ENCODE measurements at places on chromosomes 12 and 14.

DNA sequence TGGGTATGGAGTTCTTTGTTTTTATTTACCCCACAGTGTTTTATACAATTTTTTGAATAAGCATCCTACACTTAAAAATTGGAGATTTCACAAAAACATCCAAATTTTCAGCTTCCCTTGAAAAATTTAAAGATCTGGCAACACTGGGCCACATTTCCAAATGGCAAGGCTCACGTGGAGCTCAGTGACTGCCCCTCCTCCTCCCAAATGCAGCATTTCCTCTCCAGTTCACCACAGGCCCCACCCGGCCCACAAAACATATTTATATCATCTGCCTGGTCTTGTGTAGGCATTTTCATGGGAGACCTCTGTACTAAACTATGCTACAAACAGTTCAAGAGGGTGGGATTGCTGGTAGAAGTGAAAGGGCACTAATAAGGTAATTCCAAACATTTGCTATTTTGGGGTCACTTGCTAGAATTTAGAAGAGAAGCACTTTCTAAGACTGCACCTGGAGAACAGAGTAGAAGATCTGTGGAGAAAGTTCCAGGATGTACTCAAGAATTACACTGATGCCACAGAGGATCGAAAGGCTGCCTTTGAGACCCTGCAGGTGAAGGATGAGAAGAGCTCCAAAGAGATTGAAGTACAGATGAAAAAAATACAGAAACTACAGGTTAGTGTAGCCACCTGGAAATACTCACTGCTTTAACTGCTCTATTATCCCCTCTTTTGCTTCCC, 7.3 kb downstream of the FKBP11 start:
- DNase-seq = no peak

DNA sequence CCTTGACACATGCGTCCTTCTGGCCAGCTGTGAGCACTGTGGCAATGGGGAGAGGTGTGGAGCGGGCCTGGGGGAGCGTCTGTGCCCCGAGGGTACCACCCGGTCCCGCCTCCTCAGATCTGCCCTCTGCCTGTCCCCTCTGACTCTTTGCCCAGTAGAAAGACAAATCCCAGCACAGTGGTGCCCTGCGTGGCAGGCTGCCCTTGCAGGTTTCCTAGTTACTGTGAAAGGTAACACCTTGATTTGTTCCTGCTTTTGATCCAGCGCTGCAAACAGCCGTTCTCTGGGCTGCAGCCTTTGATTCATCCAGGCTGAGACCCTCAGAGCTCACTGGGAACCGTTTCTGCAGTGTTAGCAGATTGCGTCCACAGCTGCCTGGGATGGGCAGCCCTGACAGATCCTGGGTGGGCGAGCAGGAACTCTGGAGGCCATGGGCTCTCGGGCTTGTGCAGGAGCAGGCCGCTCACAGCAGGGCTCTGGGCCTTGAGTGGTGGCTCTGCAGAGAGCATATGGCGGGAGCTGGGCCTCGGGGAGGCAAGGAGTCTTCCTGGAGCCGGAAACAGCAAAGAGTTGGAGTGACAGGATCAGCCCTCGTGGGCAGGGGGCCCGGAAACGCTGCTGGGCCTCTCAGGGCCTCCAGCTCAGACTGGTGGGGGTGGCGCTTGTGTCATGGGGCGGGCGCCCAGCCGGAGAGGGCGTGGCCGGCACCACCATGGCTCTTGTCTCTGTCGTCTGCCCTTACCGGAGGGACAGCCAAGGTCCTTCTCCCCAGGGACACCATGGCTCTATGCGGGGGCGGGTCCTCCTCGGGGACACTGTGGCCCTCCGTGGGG, 16.6 kb downstream of the FBRSL1 start:
- no peak for DNase-seq

DNA sequence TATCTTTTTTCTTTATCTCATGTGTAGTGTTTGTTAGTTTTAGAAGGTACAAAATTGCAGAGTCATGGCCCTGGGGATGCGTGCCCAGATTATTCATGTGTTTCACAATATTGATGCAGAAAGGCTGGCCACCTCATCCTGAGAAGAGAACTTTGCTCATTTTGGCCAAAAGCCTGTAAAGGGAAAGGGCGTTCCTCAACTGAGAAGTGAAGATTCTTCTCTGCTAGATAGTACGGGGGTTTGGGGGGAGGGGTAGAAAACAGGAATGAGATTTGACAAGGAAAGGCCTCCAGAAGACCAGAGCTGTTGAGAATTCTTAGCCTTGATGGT, 1.7 kb downstream of the MGST1 start:
- no peak for DNase-seq

- no peak for DNase-seq
Measured at GRCh38 chr12:108270849-108271143, 68.3 kb downstream of the CMKLR1 start.

- no peak for DNase-seq
Measured at GRCh38 chr14:100717386-100717785, 9.3 kb upstream of the DLK1 start.

GRCh38 chr12:102865821-102866615, 51.0 kb downstream of the PAH start:
- no peak for DNase-seq

DNA sequence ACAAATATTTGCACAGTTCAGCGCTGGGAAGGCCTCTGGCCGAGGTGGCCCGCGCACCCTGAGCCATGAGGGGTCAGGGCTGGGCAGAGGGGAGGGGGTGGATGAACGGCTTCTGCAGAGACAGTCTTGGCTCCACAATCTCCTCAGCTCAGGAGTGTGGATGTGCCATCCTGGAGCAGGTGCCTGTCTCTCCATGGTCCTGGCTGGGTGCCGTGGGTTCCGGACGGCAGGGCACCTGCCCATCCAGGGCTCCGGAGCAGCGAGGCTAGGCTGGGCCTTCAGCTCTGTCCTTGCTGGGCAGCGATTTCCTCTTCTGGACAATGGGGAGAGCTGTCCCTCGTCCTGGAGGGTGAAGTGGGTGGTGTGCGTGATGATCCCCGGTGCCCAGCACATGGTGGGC, 55.6 kb downstream of the KIF26A start:
- DNase-seq = no peak

DNA sequence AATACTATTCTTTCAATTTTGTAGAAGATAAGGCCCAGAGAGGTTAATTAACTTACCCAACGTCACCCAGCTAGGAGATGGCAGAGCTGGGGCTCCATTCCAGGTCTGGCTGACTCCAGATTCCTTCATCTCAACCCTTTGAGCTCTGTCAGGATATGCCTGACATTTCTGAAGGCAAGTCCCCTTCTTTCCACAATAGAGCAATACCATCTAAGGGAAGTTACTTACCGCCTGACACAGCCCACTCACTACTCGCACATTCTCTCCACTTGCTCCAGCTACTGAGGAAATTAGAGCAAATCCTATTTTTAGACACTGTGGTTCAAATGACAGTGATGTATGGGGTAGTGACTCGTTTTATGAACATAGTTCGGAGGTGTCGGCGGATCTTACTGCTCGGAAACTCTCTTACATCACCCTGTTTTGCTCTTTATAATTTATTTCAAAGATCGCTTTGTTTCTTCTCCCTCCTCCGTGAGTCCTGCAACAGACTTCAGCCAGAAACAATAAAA, 2.0 kb upstream of the WSCD2 start:
- DNase-seq = no peak

DNA sequence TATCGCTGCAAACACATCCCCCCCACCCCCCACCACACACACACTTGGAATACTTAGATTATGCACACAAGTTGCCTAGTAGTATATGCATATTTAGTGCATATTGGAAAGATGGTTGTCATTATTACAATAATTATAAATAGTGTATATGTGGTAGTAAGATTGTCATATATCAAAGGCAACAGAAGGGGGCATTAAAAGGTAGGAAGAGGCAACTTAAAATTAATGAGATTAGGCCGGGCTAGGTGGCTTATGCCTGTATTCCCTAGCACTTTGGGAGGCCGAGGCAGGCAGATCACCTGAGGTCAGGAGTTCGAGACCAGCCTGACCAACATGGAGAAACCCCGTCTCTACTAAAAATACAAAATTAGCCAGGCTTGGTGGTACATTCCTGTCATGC, 52.1 kb downstream of the GSC start:
- DNase-seq = no peak

DNA sequence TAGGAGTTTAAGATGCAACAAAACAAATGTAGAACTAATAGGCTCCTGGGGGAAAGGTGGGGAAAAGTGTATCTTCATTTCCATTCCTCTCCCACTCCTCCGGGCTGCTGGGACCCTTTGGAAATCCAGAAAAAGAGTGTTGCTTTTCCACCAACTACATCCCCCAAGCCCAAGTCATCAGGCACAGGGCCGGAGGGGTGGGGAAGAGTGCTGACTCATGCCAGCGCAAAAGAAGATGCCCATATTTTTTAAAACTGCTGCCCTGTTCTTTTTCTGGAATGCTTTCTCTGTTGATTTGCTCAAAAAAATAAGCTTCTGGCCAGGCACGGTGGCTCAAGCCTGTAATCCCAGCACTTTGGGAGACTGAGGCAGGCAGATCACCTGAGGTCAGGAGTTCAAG, 70.9 kb downstream of the TBK1 start:
- no peak for DNase-seq

DNA sequence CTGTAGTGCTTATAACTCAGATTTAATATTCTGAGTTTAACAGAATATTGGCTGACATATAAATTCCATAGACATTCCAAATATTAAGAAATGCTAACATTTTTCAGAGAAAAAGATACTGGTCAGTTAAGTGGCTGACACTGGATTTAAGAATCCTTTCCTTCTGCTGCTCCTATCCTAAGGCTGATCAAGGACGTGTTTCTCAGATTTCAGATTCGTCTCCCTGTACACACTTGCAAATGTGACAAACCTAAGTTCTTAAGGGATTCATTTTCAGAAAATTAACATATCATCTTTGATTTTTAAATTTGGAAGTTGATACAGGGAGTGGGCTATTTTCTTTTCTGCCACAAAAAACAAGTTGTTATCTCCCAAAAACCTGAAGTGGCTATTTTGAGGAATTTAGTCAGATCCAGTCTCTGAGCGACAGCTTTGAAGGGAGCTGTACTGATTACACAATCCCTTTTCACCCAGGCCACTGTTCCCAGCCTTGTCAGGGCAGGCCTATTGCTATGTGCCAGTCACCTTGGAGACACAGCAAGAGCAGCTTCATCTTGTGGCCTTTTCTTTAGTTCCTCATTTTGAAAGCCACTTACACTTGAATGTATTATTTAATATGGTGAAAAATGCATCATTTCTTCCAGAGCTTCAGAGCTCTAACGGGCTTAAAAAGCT, 370.6 kb downstream of the KCNH5 start:
- no peak for DNase-seq

- DNase-seq = no peak
Measured at GRCh38 chr12:50111395-50111692, 692 bp upstream of the COX14 start.

DNA sequence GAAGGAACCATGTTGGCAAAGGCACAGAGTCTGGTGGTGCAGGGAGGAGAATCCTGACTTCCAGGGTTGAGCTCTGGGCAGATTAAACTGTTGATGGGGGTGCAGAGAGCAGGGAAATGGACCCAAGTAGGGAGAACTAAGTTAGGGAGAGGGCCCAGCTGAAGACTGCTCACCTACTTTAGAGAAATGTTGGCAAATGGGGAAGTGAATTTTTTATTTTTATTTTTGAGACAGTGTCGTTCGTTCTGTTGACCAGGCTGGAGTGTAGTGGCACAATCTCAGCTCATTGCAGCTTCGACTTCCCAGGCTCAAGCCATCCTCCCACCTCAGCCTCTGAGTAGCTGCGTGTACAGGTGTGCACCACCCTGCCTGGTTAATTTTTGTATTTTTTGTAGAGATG, 32.1 kb upstream of the TUBA1A start:
- no peak for DNase-seq

- DNase-seq = no peak
Measured at GRCh38 chr12:117538032-117538690, 176.7 kb upstream of the NOS1 start.

- no peak for DNase-seq
Measured at GRCh38 chr12:5661811-5662210, 229.9 kb downstream of the NTF3 start.

GRCh38 chr14:35825968-35826217, 245 bp upstream of the BRMS1L start:
- DNase-seq = no peak

GRCh38 chr12:109934026-109934425, 34.0 kb downstream of the TCHP start:
- DNase-seq = no peak

DNA sequence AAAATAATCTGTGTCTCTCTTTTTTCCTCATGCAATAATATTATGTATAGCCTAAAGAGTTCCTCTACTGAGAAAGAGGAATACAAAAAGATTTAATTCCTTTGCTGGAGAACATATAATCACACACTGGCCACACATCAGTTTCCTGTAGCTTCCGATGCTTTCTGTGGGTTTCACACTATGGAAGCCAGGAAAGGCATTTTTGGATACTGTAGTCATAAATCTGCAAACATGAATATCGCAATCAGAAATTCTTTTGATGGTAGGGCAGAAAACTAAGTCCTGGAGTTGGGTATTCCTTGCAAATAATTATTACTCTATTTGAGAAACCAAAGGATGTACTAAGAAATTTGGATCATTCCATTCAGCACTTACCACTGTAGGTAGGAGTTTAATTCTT, 260.0 kb downstream of the ACSS3 start:
- DNase-seq = no peak

GRCh38 chr12:46187023-46187422, 81.8 kb downstream of the SLC38A1 start:
- no peak for DNase-seq

DNA sequence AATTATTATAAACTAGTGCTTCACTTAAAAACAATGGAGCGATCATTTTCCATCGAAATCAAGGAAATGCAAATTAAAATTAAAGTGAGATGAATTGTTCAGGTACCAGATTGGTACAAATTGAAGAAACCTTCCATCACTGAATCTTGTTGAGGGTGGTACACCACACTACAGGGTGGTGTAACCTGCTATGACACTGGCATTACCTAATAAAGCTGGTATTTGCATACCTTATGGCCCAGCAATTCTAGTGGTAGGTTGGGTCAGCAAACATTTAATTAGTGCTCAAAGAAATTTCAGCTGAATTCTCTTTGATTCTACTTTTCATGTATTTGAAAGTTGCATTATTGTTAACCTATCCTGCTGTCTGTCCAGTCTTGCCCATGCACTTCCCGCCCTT, 9.2 kb downstream of the TIGAR start:
- DNase-seq = no peak

GRCh38 chr12:56188778-56189098, 545 bp downstream of the SMARCC2 start:
- DNase-seq = no peak

DNA sequence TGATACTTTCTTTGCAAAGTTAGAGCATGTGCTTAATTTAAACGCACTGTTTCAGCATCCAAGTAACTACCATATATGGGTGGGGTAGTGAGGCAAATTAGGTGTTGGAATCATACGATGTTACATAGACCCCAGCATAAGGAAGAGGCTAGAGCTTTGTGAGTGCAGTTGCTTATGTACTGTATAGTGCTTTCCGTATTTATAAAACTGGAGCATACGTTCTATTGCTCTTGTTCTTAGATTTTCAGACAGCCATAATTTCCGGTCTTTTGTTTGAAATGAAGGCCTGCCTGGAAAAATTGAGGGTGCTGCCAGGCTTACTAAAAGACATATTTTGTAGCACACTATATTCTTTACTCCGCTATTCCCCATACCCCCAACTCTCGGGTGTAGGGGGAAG, 335.7 kb downstream of the FOXG1 start:
- DNase-seq = no peak

GRCh38 chr14:30991408-30991807, 34.0 kb upstream of the AP4S1 start:
- DNase-seq = no peak
